Stimulated activated CD4-positive, alpha-beta T cell treated with anti-CD3 and anti-CD28 coated beads, Interleukin-4, amount 100 ng/mL, for 4 hours (primary cell): ENCODE measurements at places on chromosomes 1 and 21.

GRCh38 chr1:205291596-205291995 is 29.9 kb downstream of the NUAK2 start:
- DNase-seq, result no peak

GRCh38 chr1:221961532-221962292 is 219.8 kb upstream of the DUSP10 start:
- DNase-seq, result no peak

DNA sequence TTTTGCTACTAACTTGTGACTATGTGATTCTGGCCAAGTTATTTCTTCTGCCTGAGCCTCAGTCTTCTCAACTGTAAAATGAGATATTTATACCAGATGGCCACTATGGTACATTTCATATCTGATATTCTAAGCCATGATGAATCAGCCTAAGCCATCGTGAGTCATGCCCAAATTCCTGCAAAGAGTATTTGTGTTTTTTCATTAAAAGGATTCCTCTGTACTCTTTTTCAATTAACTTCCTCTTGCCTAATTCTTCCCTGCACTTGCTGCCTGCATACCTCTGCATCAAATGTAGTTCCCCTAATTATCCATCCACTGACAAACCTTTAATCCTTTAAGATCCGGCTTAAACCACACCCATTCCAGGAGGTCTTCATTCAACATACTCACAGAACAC is 575.1 kb upstream of the BEND5 start:
- no peak for DNase-seq

DNA sequence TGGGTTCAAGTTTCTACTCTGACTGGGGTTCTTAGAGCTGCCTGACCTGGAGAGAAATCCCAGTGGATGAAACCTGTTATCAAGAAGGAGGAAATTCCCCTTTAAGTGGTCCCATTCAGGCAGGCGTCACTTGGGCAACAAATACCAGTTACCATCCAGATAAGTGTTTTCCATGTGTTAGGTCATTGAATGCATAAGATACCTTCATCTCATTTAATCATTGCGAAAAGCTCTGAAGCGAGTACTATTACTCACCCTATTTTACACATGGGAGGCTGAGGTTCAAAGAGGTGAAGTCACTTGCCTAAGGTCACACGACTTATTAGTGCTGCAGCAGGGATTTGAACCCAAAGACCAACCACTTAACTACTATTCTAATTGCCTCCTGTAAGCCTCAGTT is 45.5 kb upstream of the RPL11 start:
- no peak for DNase-seq

DNA sequence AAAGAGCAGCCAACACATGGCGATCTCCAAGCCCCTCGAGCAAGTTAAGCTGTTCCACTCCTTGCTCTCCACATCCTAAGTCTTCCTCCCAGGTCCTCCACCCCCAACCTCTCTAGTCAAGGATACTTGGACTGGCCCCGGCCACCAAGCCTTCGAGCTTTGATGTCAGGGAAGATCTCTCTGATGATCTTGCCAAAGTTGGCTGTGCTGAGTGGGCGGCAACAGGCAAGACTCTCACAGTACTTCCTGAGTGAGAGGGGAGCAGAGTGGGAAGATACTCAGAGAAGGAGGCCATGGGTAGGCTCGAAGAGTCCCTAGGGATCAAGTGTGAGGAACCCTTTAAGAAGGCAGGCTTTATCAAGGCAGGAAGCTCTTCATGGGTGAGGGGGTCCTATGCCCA is 2.8 kb downstream of the RFX5 start:
- DNase-seq, result no peak
